Fibroblast of skin of right quadriceps (primary cell): ENCODE measurements at places on chromosomes 5 and 9.

DNA sequence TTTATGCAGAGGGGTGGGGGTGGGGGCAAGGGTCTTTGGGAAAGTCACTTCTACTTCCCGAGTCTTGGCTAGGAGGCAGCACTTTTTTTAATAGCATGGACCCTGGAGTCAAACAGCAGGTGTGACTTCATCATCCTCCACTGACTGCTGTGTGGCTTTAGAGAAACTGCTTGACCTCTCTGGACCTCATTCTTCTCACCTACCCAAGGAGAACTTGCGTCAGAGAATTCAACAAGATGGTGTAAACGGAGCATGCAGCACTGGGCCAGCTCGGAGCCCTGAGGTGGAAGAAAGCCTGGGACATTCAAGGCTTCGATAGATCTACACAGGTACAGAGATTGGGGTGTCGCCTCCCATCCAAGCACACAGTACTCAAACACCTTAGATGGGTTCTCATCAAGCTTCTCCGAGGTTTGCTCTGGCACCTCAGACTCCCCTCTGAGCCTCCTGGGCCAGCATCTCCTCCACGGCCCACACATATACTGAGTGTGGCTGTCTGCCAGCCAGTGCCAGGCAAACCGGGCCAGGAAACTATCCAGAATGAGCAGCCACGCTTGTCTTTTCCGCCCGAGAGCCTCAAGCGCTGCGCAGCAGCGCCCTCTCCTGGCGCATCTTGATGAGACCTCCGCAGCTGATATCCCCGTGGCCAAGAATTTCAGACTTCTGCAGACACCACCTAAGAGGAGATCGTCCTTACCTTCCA is 4.6 kb upstream of the SLC25A48 start:
- peak; percentile 47 for DNase-seq

DNA sequence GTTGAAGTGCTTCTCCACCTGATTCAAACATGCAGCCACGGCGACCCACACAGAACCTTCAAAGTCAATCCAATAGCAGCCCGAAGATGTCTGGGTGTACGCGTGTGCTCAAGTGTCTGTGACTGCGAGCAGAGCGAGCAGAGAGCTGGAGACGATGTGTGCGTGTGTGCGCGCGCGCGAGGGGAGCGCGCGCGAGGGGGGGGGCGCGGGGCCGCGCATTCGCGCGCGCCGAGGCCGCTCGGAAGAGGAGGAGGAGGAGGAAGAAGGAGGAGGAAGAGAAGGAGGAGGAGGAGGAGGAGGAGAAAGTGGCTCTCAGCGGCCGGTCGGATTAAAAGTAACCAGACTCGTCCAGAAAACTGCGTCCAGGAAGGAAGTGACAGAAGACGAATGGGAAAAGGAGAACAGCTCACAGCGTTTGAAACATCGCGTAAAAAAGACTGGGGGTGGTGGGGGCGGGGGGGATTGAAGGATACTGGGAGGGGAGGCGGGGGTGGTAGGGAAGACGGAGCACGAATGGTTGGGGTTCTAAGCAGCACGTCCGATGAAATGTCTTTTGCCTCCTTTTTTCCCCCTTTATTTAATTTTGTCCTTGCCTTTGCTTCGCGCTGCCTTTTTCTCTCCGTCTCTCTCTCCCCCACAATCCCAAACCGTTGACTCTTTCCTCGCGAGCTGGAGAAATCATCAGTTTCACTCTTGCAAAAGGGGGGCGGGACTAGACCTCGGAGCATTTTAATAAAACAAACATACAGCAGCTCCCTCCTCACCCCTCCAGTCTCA is at the start of gene MEF2C:
MEF2C (minus strand) TSS at position 126 of the 777 bp plus-strand sequence. CDS start 59,396 bp downstream, outside the sequence.
- peak; percentile 89 for DNase-seq

DNA sequence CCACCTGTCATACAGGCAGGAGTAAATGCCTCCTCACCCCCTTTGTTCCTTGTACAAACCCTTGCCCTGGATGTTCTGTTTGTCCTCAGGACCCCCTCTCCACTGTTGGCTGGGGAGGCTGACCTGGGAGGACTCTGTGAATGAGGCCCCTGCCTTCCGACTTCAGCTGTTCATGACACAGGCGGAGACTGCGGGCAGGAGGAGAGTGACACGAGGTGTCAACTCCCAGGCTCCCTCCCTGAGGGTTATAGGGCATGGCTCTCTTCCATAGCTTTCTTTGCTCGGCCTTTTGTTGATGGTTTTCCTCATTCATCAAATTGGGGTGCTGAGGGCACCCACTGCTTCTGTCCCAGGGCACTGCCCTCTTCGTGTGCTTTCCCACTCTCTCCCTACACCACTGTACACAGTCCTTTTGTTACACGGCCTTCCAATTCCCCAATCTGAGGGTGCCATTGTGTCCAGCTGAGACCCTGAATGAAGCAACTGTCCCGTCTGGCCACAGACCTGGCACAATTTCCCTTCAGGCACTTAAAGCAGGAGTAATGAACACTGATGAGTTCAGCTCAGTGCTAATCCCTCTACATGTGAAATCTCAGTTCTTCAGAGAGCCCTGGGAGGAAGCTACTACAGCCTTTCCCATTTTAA is 33.8 kb downstream of the KCNIP1 start:
- no peak for DNase-seq

- peak; percentile 80 for DNase-seq
These were observed at the start of gene SERINC5 for GRCh38 chr5:80255811-80256712. SERINC5 (minus strand) TSS chr5:80256048; CDS start chr5:80255922, 126 bp downstream.

DNA sequence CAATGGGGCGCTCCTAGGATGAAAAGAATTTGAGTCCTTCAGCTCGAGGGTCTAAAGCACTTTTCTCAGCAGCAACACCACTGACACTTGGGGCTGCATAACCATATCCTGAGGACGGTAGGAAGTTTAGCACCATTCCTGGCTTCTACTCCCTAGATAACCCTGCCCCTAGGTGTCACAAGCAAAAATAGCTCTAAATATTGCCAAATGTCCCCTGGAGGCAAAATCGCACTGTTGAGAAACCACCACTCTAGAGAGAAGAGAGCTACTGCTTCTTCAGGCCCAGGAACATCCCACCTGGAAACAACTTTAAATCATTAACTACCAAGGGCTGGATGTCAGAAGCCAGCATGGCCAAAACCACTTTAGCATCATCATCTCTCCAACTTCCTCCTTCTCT is 29.8 kb downstream of the MYO10 start:
- DNase-seq = no peak

- DNase-seq = no peak
These were observed 7.1 kb downstream of the MAT2B start for GRCh38 chr5:163512526-163512925.

DNA sequence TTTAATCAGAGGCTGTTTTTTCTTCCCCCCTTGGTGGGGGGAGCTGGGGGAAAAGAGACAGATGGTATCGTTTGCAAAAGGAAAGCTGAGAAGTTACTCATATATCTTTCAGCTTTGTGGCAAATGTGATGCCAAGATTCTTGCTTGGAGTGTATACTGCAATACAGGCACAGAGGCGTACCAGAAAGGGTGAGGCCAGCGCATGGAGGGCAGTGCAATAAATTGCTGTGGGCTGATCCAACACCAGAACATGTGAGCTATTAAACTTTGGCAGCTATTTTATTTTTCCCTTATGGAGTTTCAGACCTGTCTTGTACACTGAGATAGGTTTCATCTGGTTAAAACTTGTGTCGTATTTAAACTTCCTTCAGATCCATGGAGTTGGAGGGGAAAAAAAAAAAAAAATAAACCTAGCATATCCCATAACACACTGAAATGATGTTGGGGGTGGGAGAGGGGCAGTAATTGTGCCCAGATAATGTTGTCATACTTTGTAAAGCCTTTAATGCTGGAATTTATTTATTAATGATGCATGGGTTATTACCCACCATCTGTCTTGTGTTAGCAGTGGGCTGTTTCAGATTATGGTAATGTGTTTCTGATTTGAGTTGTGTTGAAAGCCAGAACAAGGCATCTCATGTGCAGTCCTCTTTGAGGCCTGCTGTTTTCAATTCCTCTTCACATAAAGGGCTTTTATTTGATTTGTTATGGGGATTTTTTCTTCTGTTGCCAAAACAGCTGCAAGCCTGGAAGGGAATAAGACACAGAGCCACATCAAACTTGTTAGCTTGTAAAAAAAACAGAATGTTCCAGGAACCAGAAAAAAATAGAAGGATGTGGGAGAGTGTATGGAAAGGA is 891.3 kb downstream of the TLE1 start:
- DNase-seq = peak; percentile 85

- no peak for DNase-seq
These were observed 47.6 kb upstream of the MEGF10 start for GRCh38 chr5:127243011-127243410.

DNA sequence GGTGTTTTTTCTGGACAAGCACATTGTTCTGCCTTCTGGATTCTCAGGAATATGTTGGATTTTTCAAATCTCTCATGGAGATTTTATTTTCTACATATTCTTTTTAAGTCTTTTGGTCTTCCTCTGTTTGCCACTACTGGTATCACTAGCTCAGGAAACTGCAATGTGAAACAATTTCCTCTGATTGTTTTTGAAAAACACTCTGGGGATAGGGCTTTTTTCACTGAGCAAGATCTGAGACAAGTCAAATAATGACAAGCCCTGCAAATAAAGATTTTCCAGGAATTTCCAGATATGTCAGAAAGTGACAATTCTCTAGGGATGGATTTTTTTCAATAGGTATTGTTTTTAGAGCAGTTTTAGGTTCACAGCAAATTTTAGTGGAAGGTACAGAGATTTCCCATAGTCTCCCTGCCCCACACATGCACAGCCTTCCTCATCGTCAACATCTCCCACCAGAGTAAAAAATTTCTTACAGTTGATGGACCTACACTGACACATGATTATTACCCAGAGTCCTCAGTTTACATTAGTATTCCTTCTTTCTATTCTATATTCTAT is 86.9 kb upstream of the TMEM161B start:
- no peak for DNase-seq

DNA sequence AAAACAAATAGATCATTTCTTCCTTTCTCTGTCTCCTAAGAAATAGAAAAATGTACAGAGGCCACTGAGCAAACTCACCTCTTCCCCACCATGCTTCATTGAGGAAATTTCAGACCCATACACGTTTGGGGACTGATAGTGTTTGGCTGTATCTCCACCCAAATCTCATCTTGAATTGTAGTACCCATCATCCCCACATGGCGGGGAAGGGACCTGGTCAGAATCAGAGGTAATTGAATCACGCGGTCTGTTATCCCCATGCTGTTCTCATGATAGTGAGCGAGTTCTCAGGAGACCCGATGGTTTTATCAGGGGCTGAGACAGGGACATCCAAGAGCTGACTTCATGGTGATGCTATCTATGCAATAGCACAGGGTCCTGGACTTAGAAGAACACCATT is 1655.8 kb downstream of the MAT2B start:
- DNase-seq = no peak

DNA sequence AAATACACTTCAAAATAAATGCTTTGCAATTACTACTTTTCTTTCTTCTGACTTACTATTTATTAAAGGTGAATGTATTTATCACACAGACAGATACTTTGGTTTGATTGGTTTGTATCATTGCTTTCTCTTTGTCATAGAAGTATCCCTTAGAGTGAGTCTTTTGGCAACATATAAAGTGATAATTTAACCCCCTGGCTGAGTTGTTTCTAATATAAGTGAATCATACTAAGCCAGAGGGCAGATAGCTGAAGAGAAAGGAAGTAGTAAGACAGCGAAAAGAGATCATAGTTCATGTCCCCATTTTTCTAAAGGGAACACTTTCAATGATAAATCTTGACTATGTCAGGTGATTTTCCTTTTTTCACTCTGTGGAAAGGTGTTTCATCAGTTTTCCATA is 38.6 kb downstream of the CAMK4 start:
- no peak for DNase-seq

DNA sequence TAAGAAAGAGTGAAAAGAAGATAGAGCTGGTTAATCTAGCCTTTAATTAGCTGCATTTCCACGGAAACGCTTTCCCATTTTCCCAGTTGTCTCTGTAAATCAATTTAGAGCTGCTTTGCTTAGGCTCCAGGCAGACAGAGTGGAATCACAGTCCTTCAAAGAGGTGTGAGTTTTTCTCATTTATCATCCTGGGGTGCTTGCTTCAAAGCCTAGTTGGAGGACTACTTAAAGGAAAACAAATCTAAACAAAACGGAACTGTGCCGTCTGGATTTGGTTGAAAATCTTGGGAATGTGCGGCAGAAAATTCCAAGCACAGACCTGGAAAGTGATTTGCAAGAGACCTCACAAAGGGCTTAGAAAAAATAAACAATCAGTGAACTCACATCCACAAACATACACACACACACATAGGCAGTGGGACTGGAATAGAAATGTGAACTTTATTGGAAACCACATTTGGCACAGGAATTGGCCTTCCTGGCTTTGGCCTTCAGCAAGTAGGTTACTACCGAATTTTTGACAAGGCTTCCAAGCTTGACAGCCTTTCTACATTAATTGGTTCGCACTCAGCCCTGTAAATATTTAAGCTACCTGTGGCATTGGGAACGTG is 235.2 kb upstream of the SLC24A2 start:
- no peak for DNase-seq

- no peak for DNase-seq
These were observed 303.3 kb upstream of the CCNG1 start for GRCh38 chr5:163134061-163134460.

- no peak for DNase-seq
These were observed 14.9 kb downstream of the CD180 start for GRCh38 chr5:67181648-67182221.

- DNase-seq = no peak
These were observed 87.5 kb upstream of the FBXW11 start for GRCh38 chr5:172093965-172094364.

DNA sequence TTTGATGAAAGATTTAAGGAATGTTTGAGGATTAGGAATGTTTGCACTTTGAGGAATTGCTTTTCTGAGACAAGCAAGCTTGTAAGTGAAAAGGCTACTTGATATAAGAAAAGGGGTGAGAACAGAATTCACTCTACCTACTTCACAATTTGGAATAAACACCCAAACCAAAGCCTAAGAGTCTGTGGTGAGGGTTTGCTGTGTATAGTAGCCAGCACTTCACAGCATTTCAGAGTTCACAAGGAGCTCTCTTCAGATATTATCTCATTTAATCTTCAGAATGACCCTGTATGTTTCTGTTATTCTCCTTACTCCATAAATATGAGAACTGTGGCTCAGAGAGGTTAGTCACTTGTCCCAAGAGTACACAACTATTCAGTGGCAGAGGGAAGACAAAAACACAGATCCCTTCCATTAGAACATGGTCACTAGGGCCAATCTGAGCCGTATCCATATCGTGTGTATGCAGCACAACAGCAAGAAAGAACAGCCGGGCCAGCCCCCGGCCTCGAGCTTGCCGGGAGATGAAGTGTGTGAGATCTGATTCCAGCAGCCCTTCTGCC is 92.4 kb downstream of the FRMD3 start:
- no peak for DNase-seq

DNA sequence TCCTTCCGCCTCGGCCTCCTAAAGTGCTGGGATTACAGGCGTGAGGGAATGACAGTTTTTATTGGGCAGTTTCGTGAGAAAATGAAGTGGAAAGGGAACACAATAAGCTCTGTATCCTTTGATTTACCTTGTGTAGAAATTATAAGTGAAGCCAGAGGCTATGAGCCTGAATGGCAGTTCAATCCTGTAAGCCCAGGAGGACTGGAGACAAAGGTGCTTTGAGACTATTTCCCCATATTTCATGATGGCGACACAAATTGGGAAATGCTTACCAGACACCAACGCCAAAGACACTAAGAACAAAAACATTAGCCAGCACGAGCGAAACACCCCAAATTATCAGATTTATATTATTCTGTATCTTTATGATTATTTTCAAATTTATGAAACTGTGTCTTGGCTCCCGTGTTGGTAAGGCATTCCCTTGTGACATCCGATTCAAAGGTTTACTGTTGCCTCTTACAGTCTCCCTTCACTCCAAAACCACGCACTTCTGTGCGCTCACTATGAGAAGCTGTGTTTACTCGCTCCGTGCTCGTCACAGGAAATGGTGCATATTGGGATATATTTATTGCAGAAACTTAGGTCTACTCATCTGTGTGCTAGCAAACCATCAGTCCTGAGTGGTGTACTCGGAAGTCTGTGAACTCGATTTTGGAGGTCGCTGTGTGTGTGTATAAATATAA is 73.9 kb downstream of the SH3PXD2B start:
- DNase-seq = peak; percentile 11
